ENCODE measurements at places on chromosomes 4 and X. TPM values are rescaled to one million over a fixed set of nuclear protein-coding genes. Genes with fewer than 3 reads are reported as not detected.

The MAD2L1 gene
- 36.6 TPM for total RNA-seq

The TMPRSS11E gene
- total RNA-seq: not detected

The AR gene
- total RNA-seq: 3.7 TPM

The LONRF3 gene
- 0.29 TPM for total RNA-seq

The PLK4 gene
- 11.5 TPM for total RNA-seq

The ENPEP gene
- 2.3 TPM for total RNA-seq

The CISD2 gene
- total RNA-seq: 23.9 TPM

The RPA4 gene
- not detected for total RNA-seq

The STK32B gene
- not detected for total RNA-seq

The MGAT4D gene
- total RNA-seq: not detected

The ASB12 gene
- total RNA-seq: not detected

The FGFR3 gene
- total RNA-seq: 0.89 TPM

The SOWAHB gene
- not detected for total RNA-seq

The MUC7 gene
- total RNA-seq: not detected

The ZNF280C gene
- total RNA-seq: 4.0 TPM

The SPATA18 gene
- 9.4 TPM for total RNA-seq

The ZMAT1 gene
- total RNA-seq: not detected

The RTL9 gene
- 0.18 TPM for total RNA-seq

The OTC gene
- not detected for total RNA-seq

The POLR2B gene
- 119 TPM for total RNA-seq

The BTK gene
- total RNA-seq: not detected

The KLHL8 gene
- 5.3 TPM for total RNA-seq

The TAF7L gene
- 0.29 TPM for total RNA-seq

The SLC10A6 gene
- total RNA-seq: not detected

The PNCK gene
- not detected for total RNA-seq

The EGF gene
- total RNA-seq: 1.9 TPM

The FGB gene
- 0.86 TPM for total RNA-seq

The RHOXF2B gene
- total RNA-seq: not detected

The SLC49A3 gene
- 1.9 TPM for total RNA-seq

The SRPK3 gene
- total RNA-seq: not detected

The VSIG1 gene
- 0.35 TPM for total RNA-seq

The UGT2A1 gene
- total RNA-seq: not detected

The CPE gene
- 1.2 TPM for total RNA-seq

The LPAR4 gene
- not detected for total RNA-seq

The NRK gene
- 1.2 TPM for total RNA-seq

The TEX13C gene
- total RNA-seq: not detected

The SMIM43 gene
- not detected for total RNA-seq

The SLIT2 gene
- total RNA-seq: 47.0 TPM

The CPZ gene
- 2.9 TPM for total RNA-seq

The GLRB gene
- total RNA-seq: 9.7 TPM

The RHOXF1 gene
- not detected for total RNA-seq

The ARHGEF38 gene
- not detected for total RNA-seq

The REPS2 gene
- total RNA-seq: not detected

The PRR27 gene
- total RNA-seq: not detected

The C4orf36 gene
- total RNA-seq: 0.18 TPM

The MTHFD2L gene
- 6.3 TPM for total RNA-seq

The SYN1 gene
- total RNA-seq: 0.18 TPM

The FMR1NB gene
- not detected for total RNA-seq

The SSX1 gene
- not detected for total RNA-seq

All from myometrial cell (primary cell).